Kidney (tissue), 22 donors: ENCODE measurements at places on chromosomes 16 and 17.

DNA sequence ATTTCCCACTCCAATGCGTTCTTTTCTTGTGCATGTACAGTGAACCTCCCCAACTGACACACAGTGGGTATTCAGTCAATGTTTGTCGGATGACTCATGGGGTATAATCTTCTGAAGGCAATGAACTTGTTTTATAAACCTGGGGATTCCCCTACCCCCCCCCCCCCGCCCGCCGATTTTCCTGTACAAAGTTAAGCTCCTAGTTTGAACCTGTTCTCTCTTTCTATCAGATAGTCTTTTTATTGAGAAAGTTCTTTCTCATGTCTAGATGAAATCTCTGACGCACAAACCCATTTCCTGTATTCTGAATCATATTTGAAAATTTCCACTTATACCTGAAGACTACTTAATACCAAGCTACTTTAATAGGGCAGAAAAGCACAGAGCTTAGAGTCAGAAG, 338.3 kb downstream of the CA10 start:
- H3K4me3 ChIP-seq = no peak overlapping the region
- no peak overlapping the region for H3K27ac ChIP-seq
- H3K27me3 ChIP-seq = no peaks in the 10 kb centered on the region
- DNase-seq = no peak

DNA sequence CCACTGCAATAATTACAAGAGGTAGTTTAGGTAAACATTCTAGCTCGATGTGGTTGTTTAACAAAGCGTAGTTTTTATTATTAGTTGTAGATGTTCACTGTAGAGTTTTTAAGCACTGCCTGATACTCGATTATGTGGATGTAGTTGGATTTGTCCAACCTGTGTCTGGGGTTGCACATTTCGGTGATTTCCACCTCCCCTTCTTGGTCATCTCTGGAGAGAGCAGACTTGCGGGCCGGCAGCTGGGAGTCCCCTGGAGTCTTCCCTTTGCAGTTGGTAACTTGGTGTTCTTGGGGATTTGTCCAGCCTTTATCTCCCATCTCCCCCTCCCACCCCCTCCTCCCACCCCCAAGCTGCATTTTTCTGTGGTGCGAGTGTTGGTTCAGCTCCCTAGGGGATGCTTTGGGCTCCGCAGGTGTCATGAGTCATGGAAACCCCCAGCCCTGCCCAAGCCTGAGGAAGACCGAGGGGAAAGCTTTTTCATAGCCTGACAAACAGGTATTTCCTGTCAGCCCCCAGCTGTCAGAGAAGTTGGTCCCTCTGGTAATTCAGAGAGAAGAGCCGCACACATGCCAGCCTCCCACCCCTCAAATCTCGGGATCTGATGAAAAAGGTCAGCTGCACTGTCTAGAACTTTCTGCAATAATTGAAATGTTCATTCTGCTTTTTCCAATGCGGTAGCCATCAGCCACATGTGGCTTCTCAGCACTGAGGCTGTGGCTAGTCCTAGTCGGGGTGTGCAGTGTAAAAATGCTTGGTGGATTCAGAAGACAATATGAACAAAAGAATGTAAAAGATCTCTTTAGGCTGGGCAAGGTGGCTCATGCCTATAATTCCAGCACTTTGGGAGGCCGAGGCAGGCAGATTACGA, 50.3 kb downstream of the KSR1 start:
- DNase-seq = peak; percentile 58
- H3K4me3 ChIP-seq = no peak overlapping the region
- no peak overlapping the region for H3K27ac ChIP-seq

GRCh38 chr17:27367121-27367981, 73.4 kb downstream of the WSB1 start:
- no peak overlapping the region for H3K27ac ChIP-seq
- H3K27me3 ChIP-seq = no peaks in the 10 kb centered on the region
- H3K36me3 ChIP-seq = no peaks in the 10 kb centered on the region
- no peaks in the 10 kb centered on the region for H3K4me1 ChIP-seq
- DNase-seq = no peak

DNA sequence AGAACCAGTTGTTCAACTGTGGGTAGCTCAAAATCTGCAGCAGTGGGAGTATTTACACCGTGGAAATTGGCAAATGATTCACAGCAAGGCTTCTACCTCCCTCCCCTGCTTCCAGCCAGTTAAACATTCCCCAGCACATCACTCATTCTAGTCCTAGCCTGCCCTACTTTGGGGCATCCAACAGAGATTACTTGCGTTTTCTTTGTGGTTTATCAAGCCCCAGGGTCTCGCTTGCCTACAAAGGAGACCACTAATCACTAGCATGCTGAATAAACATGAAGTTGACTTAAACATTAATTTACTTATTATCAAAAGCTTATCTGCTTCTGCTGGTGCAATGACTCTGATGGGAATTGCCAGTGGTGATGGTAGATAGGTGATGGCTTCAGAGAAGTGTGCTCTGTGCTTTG, 94.5 kb downstream of the MARF1 start:
- H3K4me1 ChIP-seq = no peaks in the 10 kb centered on the region
- H3K36me3 ChIP-seq = no peaks in the 10 kb centered on the region

- H3K36me3 ChIP-seq = no peaks in the 10 kb centered on the region
- DNase-seq = no peak
- no peak overlapping the region for H3K27ac ChIP-seq
Observed at GRCh38 chr17:62899361-62899760, 66.7 kb upstream of the TANC2 start.

DNA sequence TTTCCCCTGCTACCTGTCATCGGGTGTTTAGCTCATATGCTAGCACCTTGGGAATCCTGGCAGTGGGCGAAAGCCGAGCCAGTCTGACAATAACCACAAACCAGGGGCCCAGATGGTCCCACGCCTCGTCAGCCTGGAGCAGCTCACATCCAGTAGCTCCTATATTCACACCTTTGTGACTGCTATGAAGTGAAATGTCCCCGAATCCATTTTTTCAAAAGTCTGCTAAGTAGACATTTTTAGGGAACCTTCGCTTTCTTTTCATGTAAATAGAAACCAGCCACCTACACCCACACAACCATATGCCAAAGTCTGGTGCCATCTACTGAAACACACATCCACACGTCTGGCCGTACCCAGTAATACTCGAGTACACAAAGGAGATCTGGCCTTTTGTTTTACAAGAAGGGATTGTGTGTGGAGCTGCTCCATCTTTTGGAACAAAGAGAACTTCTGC, 176.8 kb downstream of the SLC39A11 start:
- H3K4me1 ChIP-seq = no peaks in the 10 kb centered on the region
- DNase-seq = no peak
- H3K27ac ChIP-seq = no peak overlapping the region
- H3K4me3 ChIP-seq = no peak overlapping the region
- H3K27me3 ChIP-seq = no peaks in the 10 kb centered on the region

DNA sequence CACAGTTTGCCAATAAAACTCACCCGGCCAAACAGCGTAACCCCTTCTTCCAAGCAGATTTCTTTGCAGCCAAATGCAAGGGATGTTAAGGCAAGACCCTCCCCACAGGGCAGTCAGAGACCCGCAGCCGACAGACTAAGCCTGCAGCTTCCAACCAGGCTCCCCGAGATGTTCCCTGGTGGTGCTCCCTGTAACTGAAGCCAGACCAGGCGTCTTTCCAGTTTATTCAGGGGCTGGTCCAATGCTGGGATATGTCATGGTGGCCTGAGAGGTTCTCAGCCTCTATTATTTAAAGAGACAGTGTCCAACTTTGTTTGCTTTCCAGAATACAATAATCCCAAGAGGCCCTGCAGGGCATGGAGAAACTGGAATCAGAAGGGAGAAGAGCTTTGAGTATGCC, at the start of gene PMP22:
Gene PMP22 (minus strand): TSS at position 196 of the 400 bp plus-strand sequence. CDS start 4,599 bp downstream, outside the sequence.
- DNase-seq = no peak
- no peak within 1 kb of the TSS for H3K4me3 ChIP-seq
- H3K36me3 ChIP-seq = no peaks in the 10 kb centered on the region
- no peak within 1 kb of the TSS for H3K27ac ChIP-seq
- peaks cover 5% of the 10 kb centered on the region for H3K27me3 ChIP-seq

GRCh38 chr17:73571511-73572130, 72.6 kb downstream of the SDK2 start:
- H3K4me3 ChIP-seq = no peak overlapping the region
- H3K36me3 ChIP-seq = no peaks in the 10 kb centered on the region
- H3K27ac ChIP-seq = no peak overlapping the region
- DNase-seq = no peak
- no peaks in the 10 kb centered on the region for H3K27me3 ChIP-seq
- no peaks in the 10 kb centered on the region for H3K4me1 ChIP-seq

DNA sequence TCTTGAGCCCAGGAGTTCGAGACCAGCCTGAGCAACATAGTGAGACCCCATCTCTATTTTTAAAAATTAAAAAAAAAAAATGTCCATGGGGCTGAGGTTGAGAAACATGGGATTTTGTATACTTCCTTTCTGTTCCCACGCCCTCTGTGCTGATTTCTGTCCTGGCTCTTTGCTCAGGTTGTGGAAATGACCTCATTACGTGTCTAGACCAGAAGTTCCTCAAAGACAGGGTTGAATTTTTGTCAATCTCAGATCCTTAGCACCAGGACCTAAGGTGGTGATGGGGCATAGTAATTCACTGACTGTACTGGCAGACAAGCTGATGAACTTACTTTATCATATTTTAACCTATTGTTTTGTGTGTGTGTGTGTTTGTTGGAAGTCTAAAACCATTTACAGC, 11.2 kb upstream of the HNF1B start:
- DNase-seq = no peak
- no peak overlapping the region for H3K4me3 ChIP-seq
- H3K36me3 ChIP-seq = no peaks in the 10 kb centered on the region

GRCh38 chr17:62628831-62629555, 1.5 kb downstream of the MRC2 start:
- peaks cover 5% of the 10 kb centered on the region for H3K4me1 ChIP-seq
- H3K27me3 ChIP-seq = no peaks in the 10 kb centered on the region
- no peaks in the 10 kb centered on the region for H3K36me3 ChIP-seq
- peak overlapping the region; percentile 18 for H3K4me3 ChIP-seq

DNA sequence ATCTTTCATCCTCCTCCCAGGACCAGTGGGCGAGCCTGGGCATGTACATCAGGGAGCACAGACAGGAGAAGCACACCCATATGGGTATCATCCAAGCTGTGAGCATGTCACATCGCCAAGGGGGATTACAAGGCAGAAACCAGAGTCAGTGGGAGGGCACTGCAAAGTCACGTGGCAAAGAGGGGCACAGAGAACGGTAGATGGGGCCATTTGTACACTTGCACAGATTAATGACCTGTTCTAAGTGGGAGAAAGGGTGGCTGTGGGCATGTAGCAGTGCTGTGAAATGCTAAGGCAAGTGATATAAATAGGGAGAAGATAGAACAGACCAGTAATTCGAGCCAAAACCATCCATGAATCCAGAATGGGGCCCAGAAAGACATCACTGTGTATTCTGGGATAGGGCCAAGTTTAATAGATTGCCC, 265.0 kb downstream of the CPPED1 start:
- no peak overlapping the region for H3K4me3 ChIP-seq
- H3K4me1 ChIP-seq = peaks cover 2% of the 10 kb centered on the region
- H3K27ac ChIP-seq = no peak overlapping the region
- H3K36me3 ChIP-seq = no peaks in the 10 kb centered on the region
- no peaks in the 10 kb centered on the region for H3K27me3 ChIP-seq

DNA sequence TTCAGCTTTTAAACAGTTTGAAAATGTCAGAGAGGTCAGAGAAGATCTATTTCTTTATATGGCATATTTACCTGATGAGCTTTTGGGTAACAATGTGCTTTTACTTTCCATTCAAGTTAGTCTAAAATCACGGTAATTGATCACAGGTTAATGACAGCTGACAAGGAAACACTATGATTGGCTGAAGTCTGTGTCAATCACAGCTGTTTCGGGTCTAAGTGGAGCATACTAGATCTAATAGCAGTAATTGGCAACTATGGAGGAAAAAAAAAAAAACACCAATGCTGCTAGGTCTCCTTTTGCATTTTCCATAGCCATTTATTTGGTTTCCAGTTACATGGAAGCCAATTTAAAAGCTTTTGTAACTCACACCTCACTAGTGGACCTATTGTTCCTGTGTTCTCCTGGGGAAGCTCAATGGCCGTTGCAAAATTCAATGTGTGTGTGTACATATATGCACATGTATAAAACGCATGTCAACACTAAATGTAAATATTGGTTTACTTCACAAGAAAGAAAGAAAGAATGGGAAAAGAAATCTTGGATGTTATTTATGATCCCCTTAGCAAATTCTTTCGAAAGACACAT, 568.3 kb upstream of the ZFHX3 start:
- no peak for DNase-seq
- no peak overlapping the region for H3K4me3 ChIP-seq
- H3K27me3 ChIP-seq = peaks cover 8% of the 10 kb centered on the region

DNA sequence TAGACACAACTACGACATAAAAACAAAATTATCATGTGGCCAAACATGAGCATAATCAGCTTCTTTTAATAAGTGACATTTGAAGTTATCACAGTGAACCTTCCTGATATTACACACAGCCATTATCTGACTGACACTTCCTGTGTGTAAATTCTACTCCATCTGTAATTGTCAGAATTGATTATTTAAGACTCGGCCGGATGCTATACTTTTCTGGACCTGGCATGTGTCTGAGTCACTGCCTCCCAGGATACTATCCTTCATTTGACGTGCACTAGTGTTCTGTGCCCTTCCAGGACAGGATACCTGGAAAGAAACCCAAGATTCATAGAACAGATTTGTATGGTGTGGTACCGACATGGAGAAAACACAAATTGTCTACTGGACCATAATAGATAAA, 242.0 kb downstream of the HS3ST3A1 start:
- H3K27me3 ChIP-seq = no peaks in the 10 kb centered on the region
- no peaks in the 10 kb centered on the region for H3K36me3 ChIP-seq
- H3K27ac ChIP-seq = no peak overlapping the region
- no peak overlapping the region for H3K4me3 ChIP-seq

DNA sequence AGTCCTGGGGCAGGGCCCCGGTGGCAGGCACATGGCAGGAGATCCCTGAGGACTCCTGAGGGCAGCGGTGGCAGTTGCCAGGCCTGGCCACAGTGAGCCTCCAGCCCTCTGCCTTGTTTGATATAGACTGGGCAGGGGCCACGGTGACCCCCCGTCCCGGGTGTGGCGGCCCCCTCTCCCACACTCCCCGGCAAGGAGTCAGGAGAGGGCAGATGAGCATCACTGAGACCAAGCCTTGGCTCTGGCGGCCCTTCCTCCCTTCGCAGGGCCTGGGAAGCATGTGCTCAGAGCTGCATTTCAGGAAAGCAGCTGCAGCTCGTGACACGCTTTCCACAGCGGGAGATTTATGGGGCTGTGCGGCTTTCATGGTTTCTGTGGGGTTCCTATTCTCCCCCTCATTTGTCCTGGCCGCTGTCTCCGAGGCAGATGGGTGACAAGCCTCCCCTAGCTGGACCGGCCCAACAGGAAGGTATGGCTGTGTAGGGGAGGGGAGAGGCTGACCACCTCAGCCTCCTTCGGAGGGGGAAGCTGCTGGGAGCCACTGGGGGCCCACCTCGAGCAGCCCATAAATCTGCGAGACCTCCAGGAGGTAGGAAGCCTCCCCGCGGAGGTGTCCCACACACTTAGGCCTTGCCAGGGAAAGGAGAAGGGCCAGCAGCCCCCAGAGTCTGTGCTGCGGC, 211.4 kb downstream of the NTN1 start:
- H3K27me3 ChIP-seq = no peaks in the 10 kb centered on the region
- no peak overlapping the region for H3K4me3 ChIP-seq
- peak; percentile 73 for DNase-seq
- no peaks in the 10 kb centered on the region for H3K4me1 ChIP-seq
- H3K27ac ChIP-seq = no peak overlapping the region
